ENCODE measurements at places on chromosomes 2 and 18.
A peak's percentile ranks its signal among the peaks of the same experiment; 100 is the strongest.

GRCh38 chr18:66066191-66066590 is 315.4 kb downstream of the CDH7 start:
- no peak for DNase-seq

- DNase-seq: no peak
These were observed 54.4 kb upstream of the LINC00305 start for GRCh38 chr18:64203295-64203694.

DNA sequence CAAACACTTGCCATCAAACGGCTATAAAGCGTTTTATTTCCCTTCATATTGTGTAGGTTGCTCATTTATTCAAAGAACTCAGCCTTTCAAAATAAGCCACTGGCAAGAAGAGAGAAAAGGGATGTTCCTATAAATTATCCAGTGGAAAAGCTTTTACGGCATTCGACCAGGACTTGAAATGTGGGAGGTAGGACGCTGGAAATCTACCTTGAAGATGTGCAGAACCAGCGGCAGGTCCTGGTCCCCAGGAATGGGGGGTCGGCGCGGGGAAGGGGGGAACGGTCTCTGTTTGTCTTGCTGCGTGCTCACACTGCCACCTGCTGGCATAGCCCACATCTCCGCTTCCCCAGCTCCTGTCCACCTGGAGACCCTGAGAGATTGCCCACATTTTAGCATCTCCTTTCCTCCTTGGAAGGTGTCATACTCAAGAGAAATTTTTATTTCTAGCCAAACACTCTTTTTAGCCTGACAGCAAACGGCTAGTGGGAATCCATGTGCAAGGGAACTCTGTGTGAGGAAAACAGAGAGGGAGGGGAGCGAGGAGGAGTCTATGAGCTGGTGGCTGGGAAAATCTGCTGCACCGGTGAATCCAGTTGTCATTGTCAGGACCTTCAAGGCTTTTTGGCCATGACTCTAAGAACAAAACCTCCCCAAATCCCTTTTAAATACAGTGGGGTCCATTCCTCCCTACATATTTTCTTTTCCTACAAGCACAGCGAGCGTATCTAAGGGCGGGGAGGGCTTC is 349.0 kb upstream of the PKDCC start:
- no peak for DNase-seq

DNA sequence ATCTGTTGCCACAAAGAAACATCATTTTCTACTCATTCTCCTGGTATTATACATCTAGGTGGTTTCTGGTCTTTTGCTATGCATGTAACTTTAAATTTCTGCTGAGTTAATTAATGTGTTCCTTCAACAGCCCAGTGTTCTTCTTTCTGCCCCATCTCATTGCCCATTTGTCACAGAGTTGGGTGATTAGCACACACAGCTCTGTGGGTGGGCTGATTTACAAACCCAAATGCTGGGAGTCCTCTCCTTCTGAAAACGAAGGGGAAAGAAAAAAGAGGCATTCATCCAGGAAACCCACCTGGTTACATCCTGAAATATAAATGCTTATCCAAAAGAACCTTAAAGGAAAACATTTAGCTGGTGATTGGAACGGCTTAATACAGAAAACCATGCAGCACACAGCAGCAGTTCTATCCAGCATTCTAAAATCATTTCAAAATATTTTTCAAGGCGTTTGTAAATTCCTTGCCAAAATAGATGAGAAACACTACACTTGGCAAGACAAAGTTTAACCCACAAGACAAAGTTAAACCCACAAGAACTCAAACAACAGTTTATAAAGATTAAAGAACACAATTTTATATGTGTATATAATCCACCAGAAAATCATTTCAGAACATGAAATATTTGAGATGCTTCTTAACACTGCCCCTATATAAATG is 177.9 kb downstream of the ANTXR1 start:
- DNase-seq: no peak

DNA sequence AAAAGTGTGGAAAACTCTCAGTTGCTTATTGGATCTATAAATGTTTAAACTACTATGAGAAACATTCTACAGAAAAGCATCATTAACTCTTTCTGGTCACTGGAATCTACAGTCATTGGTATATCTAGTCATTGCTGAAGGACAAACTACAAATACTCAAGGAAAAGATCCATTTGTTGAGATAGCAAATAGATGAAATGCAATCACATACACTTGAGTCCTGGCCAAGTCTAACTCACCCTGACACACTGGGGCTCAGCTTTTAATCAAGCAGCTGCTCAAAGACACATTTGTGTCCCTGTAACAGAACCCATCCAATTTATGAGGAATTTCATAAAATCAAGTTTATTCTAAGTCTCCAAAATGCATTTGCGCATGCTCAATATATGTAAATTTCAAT is 68.7 kb downstream of the CDH2 start:
- DNase-seq: no peak

DNA sequence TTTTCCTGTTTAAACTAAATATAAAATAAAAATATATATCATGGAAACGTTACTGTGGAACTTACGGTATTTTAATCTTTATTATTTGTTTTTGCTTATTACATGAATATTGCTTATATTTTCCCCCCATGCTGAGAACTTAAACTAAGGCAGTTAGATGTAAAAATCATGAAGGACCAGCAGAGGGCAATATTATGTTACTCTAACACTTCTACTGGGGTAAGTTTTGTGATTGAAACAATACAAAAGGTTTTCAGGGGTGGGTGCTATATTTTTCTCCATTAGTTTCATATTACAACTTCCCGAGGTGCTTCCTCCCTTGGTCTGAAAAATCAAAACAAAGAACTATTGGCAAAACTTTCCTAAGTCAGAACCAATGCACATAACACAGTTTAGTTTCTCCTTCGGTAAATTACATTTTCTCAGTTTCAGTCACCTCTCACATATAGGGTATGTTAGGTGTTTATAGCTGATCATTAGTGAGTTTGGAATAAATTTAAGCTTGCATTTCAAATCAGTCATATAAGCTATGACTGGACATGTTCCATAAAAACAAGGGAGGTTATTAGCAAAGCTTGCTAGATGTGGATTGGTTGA is 54.8 kb downstream of the ZNF407 start:
- DNase-seq: peak; percentile 17

DNA sequence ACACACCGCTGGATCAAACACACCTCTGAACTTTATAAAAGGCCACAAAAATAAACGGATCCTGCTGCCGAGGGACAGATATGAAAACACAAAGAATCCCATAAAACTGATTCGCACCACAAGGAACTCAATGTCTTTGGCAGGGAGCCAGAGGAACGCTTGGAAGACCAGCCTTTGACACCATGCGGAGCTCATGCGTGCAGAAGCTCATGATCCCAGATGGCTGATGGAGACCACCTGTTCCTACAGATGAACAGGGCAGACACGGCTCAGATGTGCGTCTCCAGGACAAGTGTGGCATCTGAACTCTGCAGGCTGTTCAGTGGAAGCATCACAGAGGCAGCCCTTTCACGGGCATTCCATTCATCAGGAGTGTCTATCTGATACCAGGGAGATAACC is 24.9 kb downstream of the COPS9 start:
- no peak for DNase-seq

- DNase-seq: no peak
These were observed 638 bp downstream of the RPS7 start for GRCh38 chr2:3575534-3576262.

- no peak for DNase-seq
These were observed 21.3 kb downstream of the PSME4 start for GRCh38 chr2:53949457-53949856.

DNA sequence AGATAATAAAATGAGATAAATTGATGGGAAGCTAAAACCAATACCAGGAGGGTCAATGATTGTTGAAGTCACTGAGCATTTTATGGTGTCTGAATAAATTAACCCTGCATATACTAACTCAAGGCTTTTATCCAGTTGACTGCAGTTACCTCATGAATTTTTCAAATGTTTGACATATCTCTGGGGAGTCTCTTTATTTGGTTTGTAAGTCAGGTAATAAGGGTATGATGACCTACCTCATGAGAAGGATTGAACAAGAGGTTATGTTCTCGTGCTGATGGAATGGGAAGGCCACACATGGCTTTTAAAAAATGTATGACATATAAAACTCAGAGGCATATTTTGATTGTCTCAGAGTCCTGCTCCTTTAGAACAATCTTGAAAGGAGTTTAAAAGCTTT is 237.6 kb downstream of the THSD7B start:
- no peak for DNase-seq

DNA sequence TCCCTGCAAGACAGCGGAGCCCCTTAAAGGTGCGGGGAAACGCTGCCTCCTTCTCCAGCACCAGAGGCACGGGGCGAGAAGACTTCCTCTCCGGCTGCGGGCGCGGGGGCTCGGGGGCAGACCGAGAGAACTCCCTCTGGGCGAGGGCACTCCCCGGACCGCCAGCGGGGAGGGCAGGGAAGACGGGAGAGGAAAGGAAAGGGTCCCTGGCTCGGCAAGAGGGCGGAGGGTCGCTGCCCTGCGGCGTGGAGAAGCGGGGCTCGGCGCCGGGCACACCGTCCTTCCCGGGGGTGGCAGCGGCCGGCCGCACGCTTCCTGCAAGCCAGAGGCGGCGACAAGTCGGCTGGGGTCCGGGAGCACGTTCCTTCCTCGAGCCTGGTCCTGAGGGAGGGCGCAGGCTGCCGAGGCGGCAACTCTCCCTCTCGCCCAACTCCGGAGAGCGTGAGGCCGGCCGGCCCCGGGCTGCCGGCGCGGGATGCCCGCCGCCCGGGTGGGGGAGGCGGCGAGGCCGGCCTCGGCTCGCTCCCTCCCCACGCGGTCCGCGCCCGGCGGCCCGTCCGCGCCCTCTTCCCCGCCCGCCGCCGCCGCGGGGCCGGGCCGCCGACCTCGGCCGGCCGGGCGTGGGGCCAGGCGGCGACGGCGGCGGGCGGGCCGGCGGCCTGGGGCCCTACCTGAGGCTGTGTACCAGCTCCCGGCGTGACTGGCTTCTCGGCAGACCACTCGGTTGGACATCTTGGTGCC is 1.1 kb downstream of the MEMO1 start:
- no peak for DNase-seq

DNA sequence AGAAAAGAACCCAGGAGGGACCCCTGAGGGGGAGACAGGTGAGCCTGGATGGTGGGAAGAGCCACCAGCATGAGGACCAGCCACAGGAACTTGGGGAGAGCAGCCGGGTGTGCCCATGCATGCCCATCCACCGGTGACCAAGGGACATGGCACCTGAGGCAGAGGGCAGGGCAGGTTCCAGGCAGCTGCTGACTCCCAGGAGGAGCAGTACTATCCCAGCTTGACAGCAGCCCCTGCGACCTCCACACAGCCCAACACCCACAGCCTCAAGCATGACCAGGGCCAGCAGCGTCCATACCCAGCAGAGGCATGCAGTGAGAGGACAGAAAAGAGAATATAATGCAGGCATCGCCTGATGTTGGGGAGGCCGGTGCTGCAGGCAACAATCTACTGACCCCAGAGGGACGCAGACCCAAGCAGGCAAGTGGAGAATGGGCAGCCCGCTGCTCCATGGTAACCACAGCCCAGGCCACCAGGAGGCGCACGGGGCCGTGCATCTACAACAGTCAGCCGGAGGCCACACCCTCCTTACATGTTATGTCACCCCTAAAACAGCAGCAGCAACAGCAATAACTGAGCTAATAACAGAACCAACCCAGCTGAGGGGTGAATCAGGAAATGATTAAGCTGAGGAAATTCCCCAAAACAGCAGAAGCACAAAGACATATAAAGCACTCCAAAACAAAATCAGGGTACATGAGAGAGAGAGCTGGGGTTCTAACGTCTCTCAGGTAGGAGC is 44.1 kb downstream of the ANKMY1 start:
- peak; percentile 39 for DNase-seq

GRCh38 chr2:11155381-11156035 is at the start of gene SLC66A3:
Gene SLC66A3 (plus strand): TSS chr2:11155467. CDS start chr2:11155547, 80 bp downstream.
- DNase-seq: peak; percentile 81

DNA sequence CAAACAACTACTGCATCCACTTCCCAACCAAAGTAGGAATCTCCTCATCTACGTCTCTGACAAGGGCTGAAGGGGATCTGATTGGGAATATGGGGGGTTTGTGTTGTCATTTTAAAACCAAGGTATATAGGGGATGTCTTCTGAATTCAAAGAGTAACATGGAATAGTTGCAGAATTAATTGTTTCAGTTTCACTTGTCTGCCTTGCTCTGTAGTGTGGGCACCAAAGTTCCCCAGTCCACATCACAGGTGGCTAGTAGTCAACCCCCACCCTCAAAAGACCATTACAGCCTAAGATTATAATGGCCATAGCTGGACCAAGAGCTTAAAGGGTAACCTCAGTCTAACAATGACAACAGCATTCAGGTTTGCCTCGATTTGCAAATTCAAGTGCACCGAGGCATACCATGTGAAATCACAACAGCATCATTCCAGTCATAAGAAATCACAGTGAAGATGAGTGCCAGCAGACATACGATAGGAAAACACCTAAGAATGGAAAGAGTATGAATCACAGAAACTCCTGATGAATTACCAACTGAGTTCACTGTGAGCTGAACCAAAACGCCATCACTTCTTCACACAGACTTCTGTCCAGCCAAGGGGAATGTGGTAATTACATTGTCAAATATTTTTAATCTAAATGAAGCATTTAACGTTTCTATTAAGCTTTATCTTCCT is 52.4 kb downstream of the MYO5B start:
- DNase-seq: no peak

DNA sequence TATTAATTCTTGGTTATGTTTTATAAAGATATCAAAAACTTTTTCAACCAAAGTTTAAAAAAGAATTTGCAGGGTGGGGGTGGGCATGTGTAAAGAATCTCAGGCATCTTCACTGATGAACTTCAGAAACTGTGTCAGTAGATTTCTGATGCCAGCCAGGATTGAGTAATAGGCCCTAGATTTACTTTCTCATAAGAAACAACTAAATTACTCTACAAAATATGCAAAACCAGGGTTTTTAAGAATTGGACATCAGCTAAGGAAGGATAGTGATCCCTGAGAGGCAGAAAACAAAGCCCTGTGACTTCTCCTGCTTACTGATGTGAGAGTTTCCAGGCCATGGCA is 11.9 kb upstream of the IL1R1 start:
- DNase-seq: no peak

- no peak for DNase-seq
These were observed 9.3 kb upstream of the STAT1 start for GRCh38 chr2:191023235-191023679.

DNA sequence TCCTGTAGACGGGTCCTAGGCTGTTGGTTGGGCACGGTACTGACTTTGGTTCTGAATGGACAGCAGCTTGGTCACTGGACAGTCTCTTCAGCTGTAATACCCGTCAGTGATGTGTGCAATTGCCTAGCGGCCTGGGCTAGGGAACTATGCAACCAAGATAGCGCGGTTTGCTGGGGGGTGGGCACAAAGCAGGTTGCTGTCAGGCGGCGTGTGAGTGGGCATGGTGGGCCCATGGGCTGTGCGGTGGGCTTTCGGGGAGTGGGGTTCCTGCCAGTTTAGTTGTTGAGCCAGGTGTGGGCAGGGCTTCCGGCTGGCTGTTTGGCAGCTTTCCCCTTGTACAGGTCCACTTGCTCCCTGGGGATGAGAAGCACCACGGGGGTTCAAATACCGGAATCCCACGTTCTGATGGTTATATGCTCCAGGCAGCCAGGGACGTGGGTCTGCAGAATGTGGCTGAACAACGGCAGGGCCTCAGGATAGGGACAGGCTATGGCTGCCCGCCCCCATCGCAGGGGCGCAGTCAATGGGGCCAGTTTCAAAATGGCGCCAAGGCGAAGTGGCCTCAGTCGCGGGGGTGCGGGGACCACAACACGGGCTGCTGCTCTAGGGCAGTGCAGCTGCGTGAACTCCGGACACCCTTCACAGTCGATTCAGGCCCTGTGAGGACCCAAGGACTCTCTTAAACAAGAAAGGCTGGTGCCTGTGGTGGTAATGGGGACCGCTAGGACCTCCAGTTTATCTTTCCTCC is 407.5 kb upstream of the FIGN start:
- no peak for DNase-seq

Measured in fibroblast of skin of left quadriceps (primary cell).